H7 (cell line): ENCODE measurements at places on chromosomes 1 and 21. TPM values are rescaled to one million over a fixed set of nuclear protein-coding genes. Genes with fewer than 3 reads are reported as not detected.
A peak's percentile ranks its signal among the peaks of the same experiment; 100 is the strongest.

DNA sequence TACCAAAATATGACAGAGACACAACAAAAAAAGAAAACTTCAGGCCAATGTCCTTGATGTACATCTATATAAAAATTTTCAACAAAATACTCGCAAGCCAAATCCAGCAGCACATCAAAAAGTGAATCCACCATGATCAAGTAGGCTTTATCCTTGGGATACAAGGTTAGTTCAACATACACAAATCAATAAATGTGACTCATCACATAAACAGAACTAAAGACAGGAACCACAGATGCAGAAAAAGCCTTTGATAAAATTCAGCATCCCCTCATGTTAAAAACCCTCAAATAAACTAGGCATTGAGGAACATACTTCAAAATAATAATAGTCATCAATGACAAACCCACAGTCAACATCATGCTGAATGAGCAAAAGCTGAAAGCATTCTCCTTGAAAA, 101.5 kb downstream of the NME7 start:
- DNase-seq = no peak

GRCh38 chr1:84403347-84403746, 5.1 kb downstream of the DNASE2B start:
- DNase-seq = no peak

DNA sequence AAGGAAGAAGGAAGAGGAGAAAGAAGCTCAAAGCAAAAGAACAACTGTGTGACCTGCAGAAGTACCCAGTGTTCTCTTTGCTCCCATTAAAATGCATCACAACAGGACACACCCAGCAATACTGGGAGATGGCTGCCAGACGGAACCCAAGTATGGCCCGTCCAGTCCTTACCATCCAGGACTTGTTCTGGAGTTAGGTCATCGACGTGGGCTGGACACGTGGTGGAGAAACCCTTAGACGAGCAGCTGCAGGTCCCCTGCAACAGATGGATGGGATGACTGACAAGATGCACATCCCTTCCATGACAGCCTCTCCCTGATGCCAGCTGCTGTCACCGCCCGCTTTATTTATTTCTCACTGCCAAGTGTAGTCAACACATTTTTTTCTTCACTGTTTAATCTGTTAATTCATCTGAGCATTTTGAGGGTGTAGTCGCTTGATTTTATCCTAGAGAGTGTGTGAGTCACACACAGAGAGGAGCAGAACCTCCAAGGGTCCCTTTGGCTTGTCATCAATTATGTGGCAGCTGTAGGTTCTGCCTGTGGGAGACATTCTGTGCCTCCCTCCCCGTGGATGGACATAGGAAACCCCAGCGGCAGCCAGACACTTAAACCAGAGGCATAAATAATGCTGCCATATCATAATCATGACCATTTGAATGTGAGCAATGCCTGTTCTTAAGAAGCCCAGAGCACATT, 80.9 kb downstream of the ABCA4 start:
- DNase-seq = no peak

- peak; percentile 98 for DNase-seq
Measured at GRCh38 chr1:43285269-43285990, at the start of gene C1orf210. C1orf210 (minus strand) TSS chr1:43285581; CDS start chr1:43283270, 2,311 bp downstream.

DNA sequence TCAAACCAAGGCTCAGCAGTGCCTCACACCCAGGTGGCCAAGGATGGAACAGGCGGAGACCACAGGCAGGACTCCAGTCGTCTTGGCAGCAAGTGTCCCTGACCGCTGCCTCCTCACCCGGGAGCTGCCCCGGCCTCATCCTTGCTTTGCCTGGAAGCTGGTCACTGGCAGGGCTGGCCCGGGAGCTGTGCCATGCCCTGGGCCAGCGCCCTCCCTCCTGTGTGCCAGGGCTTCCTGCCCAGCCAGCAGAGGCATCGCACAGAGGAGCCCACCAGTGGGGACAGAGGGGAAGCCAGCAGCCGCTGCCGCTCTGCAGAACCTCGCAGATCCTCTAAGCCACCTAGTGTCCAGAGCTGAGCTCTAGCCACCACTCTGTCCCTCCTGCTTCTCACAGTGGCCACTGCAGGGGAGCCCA, 7.8 kb downstream of the CASZ1 start:
- peak; percentile 87 for DNase-seq

DNA sequence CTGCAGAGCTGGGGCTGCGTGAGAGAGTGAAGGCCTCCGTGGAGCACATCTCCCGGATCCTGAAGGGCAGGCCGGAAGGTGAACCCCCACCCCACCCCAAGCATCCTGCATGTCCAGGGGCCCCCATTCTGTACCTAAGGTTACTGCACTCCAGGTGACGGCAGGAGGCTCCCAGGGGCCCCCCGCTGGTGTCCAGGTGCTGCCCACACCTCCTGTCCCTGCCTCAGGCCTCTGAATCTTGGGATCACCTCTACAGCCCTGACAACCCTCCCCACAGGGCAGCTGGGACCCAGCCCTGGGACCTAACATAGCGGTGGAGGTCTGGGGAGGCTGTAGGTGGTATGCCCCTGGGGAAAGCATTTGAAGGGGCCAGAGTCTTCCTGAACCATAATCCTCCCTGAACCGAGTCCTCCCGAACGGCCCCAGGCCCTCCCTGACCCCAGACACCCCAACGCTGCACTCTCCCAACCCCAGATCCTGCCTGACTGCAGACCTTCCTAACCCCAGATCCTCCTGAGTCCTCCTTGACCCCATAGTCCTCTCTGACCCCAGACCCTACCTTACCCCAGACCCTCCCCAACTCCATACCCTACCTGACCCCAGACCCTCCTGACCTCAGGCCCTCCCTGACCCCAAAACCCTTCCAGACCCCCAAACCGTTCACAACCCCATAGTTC, 33.5 kb downstream of the TRIM11 start:
- DNase-seq = no peak

The GNG12 gene
- total RNA-seq = 42.8 and 48.1 TPM in 2 replicates

The KRTAP19-3 gene
- total RNA-seq = not detected in 2 replicates

The CD1B gene
- total RNA-seq = not detected in 2 replicates

The VHLL gene
- total RNA-seq = not detected in 2 replicates

The DNM3 gene
- total RNA-seq = 0.73 and 2.0 TPM in 2 replicates
